Right renal cortex interstitium (tissue), 3 donors: ENCODE measurements at places on chromosomes 12 and 14. TPM values are rescaled to one million over a fixed set of nuclear protein-coding genes. Genes with fewer than 3 reads are reported as not detected.

The DCN gene
- polyA plus RNA-seq = 520 TPM

The ENDOU gene
- polyA plus RNA-seq = 0.31 TPM

The PCNX4 gene
- 113 TPM for polyA plus RNA-seq

GRCh38 chr14:53744857-53745256 lies 211.8 kb downstream of the BMP4 start:
- DNase-seq = no peak

- DNase-seq = no peak
These were observed 1.5 kb downstream of the HOXC6 start for GRCh38 chr12:54029529-54030441.
